HuH-7 (cell line): ENCODE measurements at places on chromosomes 5 and 9.

DNA sequence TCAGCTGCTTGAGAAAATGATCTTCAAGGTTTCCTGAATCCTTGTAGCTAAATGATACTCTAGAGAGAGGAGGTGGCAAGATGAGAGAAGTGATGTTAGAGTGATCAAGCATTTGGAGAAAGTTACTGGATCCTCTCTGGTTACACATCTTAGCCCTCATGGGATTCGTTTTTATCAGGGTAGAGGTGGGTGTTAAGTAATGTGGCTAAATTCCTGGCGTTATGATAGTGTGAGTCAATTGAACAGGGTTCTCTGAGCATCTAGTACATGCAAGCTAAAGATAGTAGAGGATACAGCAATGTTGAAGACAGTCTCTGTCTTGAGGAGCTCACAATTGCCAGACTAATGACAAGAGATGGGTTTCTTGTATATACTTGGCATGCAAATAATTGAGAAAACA, 123.7 kb downstream of the PSD2 start:
- no peak for DNase-seq

GRCh38 chr9:8332331-8332650, 532.7 kb upstream of the DMAC1 start:
- no peak for DNase-seq

DNA sequence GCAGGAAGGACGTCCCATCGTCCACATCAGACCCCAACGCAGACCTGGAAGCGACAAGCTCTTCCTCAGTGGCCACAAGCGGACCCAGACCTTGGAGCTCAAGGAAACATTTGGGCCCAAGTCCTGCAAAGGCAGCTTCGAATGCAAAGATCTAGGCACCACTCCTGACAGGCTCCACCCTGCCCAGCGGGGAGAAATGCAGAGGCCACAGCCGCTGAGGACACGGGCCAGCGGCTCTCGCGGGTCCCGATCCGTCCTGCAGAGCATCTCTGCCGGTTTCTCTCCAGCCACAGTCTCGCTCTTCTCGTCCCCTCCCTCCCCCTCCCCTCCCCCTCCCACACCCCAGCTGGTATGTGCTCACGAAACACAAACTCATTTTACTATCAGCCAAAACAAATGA, 4.9 kb downstream of the SOHLH1 start:
- no peak for DNase-seq

DNA sequence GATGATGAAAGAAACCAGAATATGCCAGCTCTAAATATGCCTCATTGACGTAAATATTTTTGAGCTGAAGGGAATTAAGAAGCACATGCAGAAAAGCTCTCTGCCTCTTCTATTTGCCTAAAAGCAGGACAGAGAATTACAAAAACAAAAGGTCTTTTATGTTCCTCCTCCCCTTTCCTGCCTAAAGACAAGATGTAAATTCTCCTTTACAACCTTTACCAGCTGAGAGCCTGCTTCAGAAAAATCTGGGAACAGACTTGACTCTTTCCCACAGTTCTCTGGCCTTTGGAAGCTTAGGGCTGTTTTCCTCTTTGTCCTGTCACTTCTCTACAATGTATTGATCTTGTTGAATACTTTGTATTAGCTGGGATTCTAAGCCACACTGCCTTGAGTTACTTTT, 199.7 kb downstream of the TMC1 start:
- DNase-seq = no peak

DNA sequence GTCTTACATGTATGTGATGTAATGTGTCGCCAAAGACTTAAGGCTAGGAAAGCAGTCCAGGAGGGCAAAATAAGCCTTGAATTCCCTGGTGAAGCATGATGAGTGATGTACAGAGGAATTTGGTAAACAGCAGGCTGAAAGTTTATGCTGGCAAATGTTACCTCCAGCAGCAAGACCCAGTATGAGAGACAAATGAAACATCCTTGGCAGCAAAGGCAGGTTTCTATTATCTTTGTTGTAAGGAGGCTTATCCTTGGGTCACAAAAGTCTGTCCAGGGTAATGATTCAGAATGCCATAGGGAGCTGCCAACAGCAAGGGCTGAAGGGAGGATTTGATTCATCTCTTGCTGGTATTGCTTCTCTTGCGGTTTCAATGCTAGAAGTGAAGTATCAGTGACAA, 75.9 kb upstream of the HTR4 start:
- no peak for DNase-seq

- DNase-seq = no peak
Measured at GRCh38 chr5:17024686-17025180, 88.6 kb upstream of the MYO10 start.

DNA sequence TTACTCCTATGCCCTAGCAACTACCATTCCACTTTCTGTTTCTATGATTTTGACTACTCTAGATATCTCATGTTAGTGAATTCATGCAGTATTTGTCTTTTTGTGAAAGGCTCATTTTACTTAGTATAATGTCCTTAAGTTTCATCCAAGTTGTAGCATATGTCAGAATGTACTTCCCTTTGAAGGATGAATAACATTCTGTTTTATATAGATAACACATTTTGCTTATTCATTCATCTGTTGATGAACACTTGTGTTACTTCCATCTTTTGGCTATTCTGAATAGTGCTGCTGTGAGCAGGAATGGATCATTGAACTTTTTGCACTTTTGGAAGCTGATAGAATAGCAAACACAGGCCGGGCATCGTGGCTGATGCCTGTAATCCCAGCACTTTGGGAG, 140.2 kb upstream of the MYO10 start:
- no peak for DNase-seq

DNA sequence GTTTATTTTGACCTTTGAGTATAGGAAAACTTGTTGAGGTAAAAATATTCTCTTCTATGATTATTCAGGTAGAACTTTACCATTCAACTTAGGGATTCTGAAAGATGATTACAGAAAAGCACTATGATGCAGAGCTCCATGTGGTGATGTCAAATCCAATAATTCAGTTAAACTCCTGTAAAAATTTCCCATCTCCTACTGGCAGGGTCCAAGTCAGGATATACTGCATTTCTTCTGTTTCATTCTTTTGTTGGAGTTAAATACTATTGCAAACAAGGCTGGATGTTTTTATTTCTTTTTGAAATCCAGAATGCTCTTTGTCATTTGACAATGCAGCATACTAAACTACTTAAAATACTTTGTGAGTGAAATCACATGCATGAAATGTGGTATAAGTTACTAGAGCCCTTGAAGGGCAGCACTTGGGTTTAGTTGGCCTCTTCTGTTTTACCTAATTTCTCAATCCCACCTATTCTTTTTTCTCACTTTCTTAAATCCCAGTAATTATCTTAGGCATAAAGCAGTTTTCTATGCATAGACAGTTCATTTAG, 204.5 kb downstream of the FBXL7 start:
- no peak for DNase-seq

DNA sequence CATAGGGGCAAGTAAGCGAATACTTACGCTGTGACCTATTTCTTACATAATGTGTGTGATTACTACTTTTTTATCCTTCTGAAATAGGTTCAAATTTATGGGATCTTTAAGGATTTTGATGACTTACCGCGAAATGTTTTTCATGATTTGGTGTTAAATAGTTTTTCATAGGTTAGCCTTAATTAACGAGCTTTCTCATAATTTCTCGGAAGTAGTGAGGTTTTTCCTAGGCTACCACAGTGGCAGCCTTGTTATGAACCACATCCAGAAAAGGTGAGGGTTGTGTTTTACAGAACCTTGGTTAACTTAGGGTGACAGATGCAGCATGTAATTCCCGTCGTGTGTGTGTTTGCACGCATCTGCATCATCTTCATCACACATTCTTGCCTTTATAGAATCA, 1.3 kb downstream of the SH3GL2 start:
- DNase-seq = no peak

GRCh38 chr9:113042884-113043657, 13.5 kb downstream of the ZFP37 start:
- no peak for DNase-seq

- no peak for DNase-seq
Measured at GRCh38 chr9:111900151-111900857, 3.7 kb downstream of the UGCG start.

- DNase-seq = peak; percentile 74
Measured at GRCh38 chr5:178895615-178896571, at the start of gene ZFP2. Gene ZFP2, plus strand, starts transcription at chr5:178895913. Its CDS starts 35,401 bp downstream, at chr5:178931314.

GRCh38 chr5:154276973-154277331, 86.4 kb downstream of the GALNT10 start:
- no peak for DNase-seq

- peak; percentile 4 for DNase-seq
Measured at GRCh38 chr5:139644001-139644456, 4.1 kb upstream of the CXXC5 start.

DNA sequence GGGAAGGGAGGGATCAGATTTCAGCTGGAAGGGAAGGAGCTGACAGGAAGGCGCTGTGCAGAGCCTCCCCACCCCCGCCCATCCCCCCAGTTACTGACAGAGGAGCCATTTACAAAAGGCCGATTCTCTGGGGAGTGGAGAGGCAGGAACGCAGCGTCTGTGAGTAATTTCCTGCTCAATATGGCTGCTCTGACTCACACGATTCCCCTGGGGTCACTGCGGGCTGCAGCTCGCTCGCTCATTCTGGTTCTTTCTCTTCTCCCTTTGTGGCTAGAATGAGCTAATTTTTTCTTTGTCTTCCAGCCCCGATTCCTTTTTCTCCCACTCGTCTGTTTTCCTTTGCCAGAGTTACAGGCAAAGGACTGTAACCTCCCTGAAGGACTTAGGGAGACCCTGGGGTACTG, 28.8 kb downstream of the PTPA start:
- peak; percentile 89 for DNase-seq

DNA sequence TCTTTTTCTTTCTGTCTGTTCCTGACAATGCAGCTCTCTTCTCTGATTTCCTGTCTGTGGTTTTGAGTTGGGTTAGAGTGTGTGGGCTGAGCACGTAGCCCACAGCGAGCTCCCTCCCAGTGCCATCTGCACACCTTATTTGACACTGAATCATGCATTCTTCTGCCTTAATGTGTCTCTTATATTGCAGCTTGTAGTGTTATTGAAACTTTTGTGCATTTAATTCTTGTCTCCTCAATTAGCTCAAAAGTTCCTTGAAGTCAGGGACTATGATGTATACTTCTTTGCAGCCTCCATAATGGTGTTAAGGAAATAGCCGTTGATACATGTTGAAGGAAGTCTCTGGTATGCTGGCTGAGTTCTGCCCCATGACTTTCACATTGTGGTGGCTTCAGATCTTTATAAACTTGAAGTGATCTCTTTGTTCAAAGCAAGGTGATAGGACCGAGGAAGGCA, 576.2 kb upstream of the CLINT1 start:
- no peak for DNase-seq

- no peak for DNase-seq
Measured at GRCh38 chr9:115005322-115005721, 74.9 kb upstream of the TNFSF8 start.

GRCh38 chr9:134661791-134662142, 20.2 kb downstream of the COL5A1 start:
- DNase-seq = no peak

DNA sequence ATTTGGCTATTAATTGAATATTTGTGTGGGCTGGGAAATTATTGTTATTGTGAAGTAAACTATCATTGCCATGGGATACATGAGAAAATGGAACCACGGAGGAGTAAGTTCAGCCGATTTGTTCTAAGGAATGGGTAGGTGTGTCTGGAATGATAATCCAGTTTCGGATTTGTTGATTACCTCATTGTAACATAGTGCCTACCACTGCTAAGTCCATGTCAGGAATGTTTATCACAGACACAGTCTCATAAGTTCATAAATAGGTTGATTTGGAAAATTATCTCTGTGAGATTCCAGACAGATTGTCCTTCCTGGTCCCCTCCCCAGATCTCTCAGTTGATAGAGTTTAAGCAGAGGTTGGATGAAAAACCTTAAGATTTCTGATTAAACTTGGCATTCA, 78.1 kb upstream of the MAST4 start:
- DNase-seq = no peak

- no peak for DNase-seq
Measured at GRCh38 chr5:110063640-110064602, 374.2 kb downstream of the MAN2A1 start.

DNA sequence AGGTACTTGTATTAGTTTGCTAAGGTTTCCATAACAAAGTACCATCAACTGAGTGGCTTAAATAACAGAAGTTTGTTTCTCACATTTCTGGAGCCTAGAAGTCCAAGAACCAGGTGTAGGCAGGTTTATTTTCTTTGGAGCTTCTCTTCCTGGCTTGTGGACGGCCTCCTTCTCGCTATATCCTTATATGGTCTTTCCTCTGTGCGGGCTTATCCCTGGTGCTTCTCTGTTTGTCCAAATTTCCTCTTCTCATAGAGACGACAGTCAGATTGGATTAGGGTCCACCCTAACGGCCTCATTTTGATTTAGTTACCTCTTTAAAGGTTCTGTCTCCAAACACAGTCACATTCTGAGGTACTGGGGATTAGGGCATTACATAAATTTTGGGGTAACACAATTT, 88.3 kb downstream of the RMI1 start:
- DNase-seq = no peak

DNA sequence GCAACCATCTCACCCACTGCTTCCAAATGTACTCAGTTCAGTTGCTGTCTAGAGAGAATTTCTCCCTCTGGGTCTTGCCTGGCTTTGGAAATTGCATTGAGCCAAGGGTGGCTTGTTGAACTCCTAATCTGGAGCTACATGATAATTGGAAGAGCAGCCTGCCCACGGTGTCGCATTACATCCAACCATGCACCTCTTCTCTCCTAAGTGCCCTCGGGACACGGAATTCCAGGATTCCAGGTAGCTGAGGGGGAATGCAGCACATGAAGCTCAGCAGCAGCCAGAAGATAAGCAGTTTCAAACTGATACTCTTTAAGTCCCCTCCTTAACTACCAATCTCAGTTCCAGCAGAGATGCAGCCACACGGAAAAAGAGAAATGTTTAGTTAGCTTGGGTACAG, 509.4 kb upstream of the KLF4 start:
- no peak for DNase-seq

GRCh38 chr9:100427366-100428263, 672 bp downstream of the MSANTD3 start:
- peak; percentile 65 for DNase-seq

GRCh38 chr5:103941596-103941995, 379.0 kb upstream of the NUDT12 start:
- no peak for DNase-seq

GRCh38 chr5:120545007-120545406, 80.9 kb downstream of the PRR16 start:
- DNase-seq = no peak

GRCh38 chr5:6827526-6828219, 114.4 kb downstream of the TENT4A start:
- DNase-seq = no peak

GRCh38 chr5:56487528-56488115, 254.5 kb upstream of the ANKRD55 start:
- DNase-seq = no peak

DNA sequence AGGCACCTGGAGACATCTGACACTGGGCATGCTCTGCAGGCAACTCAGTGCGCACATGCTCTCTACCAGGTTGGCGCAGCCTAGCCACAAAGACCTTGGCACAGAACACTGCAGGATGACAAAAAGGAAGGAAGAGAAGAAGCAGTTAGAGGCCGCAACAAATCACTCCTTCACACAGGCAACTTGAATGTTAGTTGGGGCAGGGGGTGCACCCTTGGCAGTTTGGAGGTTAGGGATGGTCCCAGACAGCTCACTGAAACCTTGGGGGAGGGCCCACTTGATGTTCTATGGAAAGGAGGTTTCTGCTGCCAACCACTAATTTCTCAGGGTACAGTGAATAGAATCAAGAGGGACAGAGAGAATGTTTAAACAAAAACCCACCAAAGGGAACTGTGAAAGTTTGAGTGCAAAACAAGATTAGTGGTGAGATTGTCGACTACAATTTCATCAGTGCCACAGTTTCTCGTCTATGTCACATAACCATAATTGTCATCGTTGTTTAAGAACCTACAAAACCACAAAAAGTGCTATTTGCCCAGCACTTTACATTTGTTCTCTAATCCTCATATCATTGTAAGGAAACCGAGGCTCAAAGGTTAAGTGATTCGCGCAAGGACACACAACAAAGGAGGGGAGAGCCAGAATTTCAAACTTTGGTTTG, 48.7 kb downstream of the FBXW11 start:
- DNase-seq = no peak
